ENCODE measurements at places on chromosomes 4 and X.

DNA sequence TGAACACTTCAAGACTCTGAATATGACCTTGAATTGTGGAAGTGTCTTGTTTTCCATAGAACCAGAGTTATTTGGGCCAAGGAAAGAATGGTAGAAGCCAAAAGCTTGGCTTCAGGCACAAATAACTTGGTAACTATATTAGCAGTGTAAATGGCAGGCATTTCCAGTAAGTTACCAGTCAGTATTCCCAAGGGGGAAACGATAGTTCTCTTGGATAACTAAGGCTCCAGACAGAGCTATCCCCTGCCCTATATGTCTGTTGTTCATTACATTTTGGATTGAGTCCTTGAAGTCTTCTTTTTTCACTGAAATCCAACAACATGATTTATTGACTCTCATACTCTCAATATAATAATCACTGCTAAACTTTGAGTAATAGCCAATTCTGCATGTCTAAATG is 364.1 kb downstream of the MAGEB5 start:
- DNase-seq, result no peak

DNA sequence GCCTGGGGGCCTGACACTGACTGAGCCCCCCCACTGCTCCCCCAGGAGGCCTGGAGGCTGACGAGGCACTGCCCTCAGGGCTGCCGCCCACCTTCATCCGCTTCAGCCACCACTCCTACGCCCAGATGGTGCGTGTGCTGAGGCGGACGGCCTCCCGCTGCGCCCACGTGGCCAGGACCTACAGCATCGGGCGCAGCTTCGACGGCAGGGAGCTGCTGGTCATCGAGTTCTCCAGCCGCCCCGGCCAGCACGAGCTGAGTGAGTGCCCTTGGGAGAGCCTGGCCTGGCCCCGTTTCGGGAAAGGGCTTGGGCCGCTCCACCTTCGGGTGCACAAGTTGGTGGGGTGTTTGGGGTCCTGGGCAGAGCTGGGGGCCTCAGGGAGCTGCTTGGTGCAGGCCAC is 11.4 kb downstream of the CPZ start:
- no peak for DNase-seq

DNA sequence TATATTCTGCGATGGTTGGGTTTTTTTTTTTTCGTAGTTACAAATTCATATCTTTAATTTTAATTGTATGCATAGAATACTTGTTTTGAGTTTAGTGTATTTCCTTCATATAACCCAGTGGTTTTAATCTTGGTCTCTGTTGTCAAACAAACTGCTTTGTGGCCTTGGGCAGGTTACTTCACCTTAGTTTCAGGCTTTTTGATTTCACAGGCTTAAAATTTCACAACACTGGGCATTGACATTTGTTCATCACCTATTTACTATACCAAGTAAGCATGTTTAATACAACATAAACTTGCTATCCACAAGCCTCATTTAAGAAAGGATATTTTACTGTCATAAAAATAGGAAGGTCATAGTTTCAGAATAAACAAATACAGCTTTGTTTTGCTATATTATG is 14.7 kb downstream of the RAPGEF2 start:
- DNase-seq, result no peak

DNA sequence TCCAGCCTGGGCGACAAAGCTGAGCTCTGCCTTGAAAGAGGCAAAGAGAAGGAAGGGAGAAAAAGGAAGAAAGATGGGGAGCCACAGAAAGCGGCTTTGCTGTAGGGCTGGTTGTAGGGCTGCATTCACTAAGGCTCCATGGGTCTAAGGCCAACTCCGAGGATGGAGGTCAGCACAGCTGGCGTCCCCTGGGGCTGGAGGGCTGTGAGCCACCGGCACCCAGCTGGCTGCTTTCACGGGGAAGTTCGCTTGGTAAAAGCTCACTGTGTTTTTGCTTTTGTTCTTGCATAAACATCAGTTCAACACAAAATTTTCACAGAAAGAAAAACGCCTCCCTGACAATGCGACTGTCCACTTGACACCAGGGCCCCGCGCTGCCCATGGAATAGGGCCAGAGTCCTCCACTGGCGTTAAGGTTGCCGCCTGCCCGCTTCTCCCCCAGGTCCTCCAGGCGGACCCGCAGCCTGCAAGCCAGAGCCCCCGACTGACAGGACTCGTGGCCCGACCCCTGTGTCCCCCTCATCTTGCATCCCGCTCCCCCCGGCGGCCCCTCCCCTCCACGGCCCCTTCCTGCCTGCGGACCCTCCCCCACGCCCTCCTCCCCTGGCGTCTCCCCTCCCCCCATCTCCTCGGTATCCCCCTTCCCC is 1.1 kb downstream of the RNF212 start:
- DNase-seq, result no peak

GRCh38 chr4:186368281-186368680 is 102.3 kb downstream of the F11 start:
- no peak for DNase-seq

All from HCEC 1CT (cell line).